B cell (primary cell): ENCODE measurements at places on chromosomes 2 and 18.

- DNase-seq: no peak
These were observed 8.0 kb upstream of the ITGB6 start for GRCh38 chr2:160207804-160208654.

- DNase-seq: no peak
These were observed 15.1 kb upstream of the ADCY3 start for GRCh38 chr2:24935145-24935544.

DNA sequence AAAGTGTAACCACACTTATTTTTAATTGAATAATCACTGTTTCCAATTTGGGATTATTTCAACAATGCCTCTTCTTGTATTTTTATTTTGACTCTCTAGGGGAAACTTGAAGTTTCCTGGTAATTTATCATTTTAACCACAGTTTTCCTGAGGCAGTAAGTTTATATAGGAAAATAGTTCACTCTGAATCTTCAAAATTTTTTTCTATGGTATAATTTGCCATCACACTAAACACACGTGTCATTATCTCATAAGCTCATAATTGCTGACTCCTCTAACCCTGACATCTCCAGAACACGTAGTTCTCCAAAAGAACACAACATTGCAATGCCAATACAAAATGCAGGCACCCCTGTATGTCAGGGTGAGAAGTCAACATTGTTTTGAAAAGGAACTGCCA lies 102.2 kb upstream of the FZD7 start:
- no peak for DNase-seq

GRCh38 chr18:55647331-55647730 lies 59.3 kb upstream of the TCF4 start:
- no peak for DNase-seq

DNA sequence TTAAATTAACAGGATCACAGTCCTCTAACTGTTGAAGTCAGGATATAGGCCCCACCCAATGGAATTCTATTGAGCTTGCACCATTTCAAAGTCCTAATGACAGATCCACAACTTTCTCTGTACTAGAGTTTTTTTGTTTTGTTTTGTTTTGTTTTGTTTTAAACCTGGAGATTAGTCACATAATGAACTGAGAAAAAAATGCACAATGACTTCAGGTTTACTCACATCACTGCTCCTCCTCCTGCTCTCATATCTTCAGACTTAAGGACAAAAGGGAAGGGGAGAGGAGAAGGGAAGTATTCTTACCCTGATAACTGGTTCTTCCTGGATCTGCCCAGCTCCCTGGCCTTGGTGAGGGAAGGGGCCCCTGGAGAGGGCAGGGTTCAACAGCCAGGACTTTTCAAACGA lies 208.2 kb upstream of the EPHA4 start:
- DNase-seq: no peak

DNA sequence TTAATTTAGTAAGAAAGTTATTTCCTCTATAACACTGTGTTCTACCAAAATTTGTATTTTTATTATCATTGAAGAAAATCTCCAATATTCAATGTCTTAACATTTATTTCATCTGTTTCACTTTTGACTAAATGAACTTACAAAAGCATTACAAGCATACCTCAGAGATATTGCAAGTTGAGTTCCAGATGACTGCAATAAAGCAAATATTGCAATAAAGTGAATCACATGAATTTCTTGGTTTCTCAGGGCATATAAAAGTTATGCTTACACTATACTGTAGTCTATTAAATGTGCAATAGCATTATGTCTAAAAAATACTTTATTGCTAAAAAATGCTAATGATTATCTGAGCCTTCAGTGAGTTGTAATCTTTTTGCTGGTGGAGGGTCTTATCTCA lies 78.3 kb downstream of the TTC32 start:
- no peak for DNase-seq

GRCh38 chr2:160352500-160352899 lies 141.1 kb downstream of the RBMS1 start:
- no peak for DNase-seq

- DNase-seq: peak; percentile 8
These were observed 629.9 kb downstream of the NRXN1 start for GRCh38 chr2:50401772-50402653.

- DNase-seq: no peak
These were observed 56.3 kb upstream of the LAPTM4A start for GRCh38 chr2:20107776-20108175.

GRCh38 chr2:10375570-10376281 lies 72.4 kb downstream of the ODC1 start:
- peak; percentile 84 for DNase-seq

GRCh38 chr2:239312081-239312511 lies 88.7 kb downstream of the HDAC4 start:
- DNase-seq: no peak

GRCh38 chr2:207258263-207258991 lies 92.7 kb upstream of the KLF7 start:
- no peak for DNase-seq

DNA sequence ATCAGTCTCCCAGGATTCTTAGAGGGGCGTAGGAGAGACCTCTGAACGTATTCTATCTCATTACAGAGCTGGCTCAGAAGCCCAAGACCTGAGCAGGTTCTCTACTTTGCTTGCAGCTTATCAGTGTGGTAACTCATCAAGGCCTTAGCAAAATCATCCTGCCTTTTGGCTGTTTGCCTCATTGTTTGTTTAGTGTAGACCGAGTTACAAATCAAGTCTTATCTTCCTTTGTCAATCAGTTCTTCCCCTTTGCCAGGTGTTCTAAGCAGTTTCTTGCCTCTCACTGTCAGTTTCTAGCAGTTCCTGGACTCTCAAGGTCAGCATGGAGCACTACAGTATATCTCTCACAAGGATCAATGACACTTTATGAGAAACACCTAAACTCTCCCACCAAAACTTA lies 30.9 kb upstream of the NAB1 start:
- no peak for DNase-seq

DNA sequence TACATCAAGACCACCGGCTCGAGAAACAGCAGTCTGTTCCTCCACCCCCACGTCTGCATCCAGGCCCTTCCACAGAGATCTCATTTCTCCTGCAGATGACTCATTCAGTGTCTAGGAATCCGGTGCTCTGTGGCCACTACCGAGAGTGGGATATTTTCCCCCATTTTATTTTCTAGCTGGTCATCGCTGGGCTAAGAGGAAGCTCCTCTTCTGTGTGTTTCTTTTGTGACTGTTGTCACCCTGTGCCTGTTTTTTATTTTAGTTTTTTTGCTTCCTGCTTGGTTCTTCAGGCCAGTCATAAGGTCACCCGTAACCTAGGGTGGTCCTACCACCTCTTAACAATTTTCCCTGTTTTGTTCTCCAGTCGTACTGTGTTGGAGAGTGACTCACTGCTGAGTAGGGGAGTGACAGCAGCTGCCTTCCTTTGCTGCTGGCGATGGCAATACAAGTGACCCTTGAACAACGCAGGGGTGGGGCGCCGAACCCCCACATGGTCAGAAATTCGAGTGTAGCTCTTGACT lies 6.7 kb downstream of the RAMP1 start:
- no peak for DNase-seq

GRCh38 chr18:21703241-21703820 lies 1.2 kb downstream of the ABHD3 start:
- no peak for DNase-seq
